Colonic mucosa (tissue), 4 donors: ENCODE measurements at places on chromosomes 3 and 15. TPM values are rescaled to one million over a fixed set of nuclear protein-coding genes. Genes with fewer than 3 reads are reported as not detected.

DNA sequence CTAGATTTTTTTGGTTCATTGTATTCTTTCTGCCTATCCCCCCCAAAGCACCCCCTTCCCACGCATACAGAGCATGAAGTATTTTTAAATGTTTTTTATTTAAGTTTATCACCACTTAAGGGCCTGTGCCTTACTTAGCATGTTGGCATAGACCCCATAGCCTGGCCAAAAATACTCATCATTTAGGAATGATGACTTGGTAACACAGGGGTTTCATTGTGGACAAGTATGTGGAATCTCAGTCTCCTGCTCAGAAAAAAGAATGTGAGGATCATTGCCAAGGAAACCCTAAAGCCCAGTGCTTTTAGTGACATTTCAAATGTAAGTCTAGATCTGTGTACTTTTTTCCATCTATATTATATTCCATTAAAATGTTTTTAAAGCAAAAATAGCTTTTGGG, 146.3 kb downstream of the ALCAM start:
- no peak for DNase-seq

Gene CEMIP
- total RNA-seq: 2.1 TPM

Gene CPA3
- 12.3 TPM for total RNA-seq

DNA sequence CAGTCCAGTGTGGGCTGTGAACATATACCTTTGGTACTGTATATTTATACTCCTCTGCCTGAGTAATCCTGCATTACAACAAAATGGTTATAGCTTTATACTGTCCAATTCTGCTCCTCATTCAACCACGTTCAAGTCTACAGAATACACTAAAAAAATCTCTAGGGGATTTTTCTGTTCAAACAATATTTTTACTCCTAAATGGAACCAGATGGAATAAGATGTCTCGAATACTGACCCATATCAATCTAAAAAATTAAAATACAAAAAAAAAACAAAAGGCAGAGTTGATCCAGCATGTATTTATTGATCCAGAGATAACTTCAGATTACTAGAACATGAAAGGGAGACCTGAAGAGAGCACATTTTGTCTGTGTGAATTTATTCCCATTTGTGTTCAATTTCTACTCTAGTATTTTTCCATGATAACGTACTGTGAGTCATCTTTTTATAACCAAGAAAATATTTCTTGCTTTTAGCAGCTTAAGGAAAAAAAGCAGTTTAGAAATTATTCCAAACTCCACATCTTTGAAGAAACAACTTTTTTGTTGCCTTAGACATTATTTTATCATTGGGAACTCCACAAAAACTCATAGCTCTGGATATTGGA, 910.7 kb downstream of the TBL1XR1 start:
- no peak for DNase-seq

DNA sequence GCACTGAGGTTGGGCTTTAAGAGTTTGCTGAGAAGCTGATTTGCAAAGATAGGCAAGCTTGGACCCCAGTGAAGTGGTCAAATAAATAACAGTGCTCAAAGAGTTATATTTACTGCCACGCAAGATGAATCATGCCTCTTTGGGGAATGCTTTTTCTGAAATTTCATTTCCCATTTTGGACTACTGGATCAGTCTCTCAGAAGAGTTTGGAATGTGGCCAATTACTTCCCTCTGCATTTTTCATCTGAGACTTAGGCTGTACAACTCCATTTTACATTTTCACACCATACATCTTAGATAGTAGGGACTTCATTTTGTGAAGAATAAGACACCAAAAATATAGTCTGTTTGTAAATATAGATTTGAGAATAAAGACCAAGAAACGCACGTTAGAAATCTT, 419.7 kb downstream of the FGF12 start:
- DNase-seq: no peak

DNA sequence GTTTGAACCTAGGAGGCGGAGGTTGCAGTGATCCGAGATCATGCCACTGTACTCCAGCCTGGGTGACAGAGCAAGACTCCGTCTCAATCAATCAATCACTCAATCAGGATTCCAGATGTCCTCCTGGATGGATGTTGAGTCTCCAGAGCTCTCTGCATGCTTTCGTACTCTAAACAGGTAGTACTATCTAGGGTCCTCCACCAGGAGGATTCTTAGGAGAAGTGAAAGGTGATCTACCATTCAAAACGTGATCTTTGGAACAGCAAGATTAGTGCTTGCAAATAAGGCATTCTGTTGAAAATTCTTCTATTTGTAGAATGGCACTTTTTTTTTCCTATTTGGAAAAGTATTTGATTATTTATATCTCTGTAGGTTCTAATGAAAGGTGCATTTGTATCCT, 34.3 kb downstream of the CNOT10 start:
- DNase-seq: no peak

Gene CLN6
- 18.9 TPM for total RNA-seq

GRCh38 chr3:37645517-37646380, 215.9 kb upstream of the CTDSPL start:
- DNase-seq: no peak

Gene TGM4
- not detected for total RNA-seq

- peak; percentile 92 for DNase-seq
Observed at GRCh38 chr3:138923531-138923994, 23.4 kb downstream of the FOXL2 start.

- no peak for DNase-seq
Observed at GRCh38 chr3:170947018-170947769, 38.8 kb upstream of the EIF5A2 start.

DNA sequence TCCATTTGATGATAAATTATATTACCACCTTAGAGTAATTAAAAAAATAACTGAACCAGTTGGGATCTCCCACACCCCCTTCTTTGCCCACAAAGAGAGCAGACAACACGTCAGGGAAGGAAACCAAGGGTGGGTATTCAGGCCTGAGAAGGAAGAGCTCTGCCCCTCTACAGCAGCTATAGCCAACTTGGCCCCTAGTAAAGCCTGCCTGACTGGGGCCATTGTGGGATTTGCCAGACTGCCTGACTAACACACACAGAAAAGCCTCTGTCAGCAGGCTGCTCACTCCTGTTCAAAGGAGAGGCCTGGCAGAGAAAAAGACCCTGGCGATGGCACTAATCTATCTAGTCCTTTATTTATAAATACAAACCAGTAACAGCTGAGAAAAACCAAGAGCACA, 41.4 kb downstream of the ATP8B4 start:
- DNase-seq: no peak

Gene ST3GAL6
- total RNA-seq: 2.3 TPM

- DNase-seq: no peak
Observed at GRCh38 chr15:71654720-71655174, 155.6 kb upstream of the NR2E3 start.

DNA sequence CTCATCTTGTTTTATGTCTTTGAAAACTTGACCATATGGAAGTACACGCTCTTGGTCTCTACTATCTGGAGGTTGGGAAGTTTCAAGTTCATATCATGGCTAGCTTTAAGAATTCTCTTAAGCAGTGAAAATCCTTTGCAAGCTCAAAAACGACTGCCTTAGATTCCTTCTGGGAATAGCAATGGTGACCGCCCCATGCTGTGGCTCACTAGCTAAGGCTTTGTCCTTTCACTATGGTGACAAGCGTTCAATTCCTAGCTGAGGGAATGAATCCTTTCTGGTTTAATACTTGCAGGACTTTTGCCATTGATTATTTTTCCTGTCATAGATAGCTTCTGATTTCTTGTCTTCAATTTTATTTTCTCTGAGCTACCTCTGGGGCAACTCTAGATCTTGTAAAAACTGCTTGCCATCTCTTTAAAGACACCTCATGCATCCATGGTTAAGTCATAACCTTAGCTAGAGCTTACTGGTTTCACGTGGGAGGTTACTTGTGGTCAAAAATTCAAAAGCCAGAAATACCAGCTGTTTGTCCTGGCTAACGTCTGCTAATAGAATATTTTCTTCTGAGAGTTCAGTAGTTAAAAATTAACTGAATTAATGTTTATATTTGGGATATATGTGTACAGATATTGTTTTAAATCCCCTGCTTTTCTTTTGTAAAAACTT, 673.4 kb upstream of the CBLB start:
- DNase-seq: no peak

DNA sequence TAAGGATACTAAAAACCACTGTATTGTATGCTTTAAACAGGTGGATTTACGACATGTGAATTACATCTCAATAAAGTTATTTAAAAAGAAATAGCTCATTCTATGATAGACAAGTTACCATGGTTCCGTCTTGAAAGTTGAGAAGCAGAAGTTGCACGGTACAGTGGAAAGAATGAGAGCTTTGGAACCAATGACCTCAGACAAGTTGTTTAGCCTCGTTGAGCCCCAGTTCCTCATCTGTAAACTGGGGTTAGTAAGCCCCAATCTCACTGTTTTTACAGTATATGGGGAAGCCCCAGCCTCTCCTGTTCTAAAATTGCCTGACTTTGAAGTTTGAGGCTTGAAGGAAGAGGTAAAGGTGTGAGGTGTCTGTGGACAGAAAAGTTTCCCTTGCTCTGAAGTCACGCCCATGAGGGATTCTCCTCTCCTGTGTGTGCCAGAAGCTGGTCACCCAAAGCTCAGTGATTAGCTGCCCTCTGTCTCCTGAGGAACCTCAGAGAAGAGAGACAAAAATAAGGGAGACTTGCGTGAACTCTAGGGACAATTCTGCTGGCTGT, 10.0 kb downstream of the CRYGS start:
- DNase-seq: no peak

GRCh38 chr3:65535260-65535659, 503.5 kb downstream of the MAGI1 start:
- DNase-seq: no peak

Gene ABHD5
- total RNA-seq: 24.0 TPM

Gene SPATA12
- total RNA-seq: not detected

Gene APOD
- 13.1 TPM for total RNA-seq

Gene ZMYND10
- 0.37 TPM for total RNA-seq

- DNase-seq: no peak
Observed at GRCh38 chr15:52284164-52284563, 11.4 kb downstream of the MYO5C start.

DNA sequence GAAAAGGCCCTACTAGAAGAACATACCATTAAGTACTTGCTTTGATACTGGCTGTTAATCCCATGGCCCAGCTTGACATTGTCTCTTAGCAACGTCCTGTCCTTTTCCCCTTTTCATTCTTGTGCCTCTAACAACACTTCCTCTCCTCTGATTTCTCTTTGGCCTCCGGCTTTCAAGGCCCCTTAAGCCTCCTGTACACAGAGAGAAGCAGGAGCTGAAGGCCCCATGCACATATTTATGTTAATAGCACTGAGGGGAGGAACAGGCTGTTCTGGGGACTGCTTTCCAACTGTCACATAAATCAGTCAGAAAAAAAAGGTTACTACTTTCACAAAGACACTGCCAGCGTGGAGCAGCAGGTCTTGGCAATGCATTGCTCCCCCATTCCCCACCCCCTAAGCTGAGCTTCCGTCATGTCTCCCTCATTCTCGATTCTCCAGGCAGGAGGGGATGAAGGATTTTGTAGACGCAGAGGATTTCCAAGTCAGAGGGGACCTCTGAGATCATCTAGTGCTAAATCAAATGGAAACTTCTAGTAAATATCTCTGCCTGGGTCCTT, 257.4 kb upstream of the ADAMTS9 start:
- DNase-seq: no peak

GRCh38 chr15:31163769-31164572, 62.4 kb upstream of the TRPM1 start:
- no peak for DNase-seq

GRCh38 chr15:59424616-59425015, 13.4 kb upstream of the FAM81A start:
- no peak for DNase-seq

- no peak for DNase-seq
Observed at GRCh38 chr3:56889131-56889530, 87.4 kb upstream of the ARHGEF3 start.

Gene TMEM45A
- total RNA-seq: 2.9 TPM

Gene PRR23B
- not detected for total RNA-seq

- peak; percentile 61 for DNase-seq
Observed at GRCh38 chr3:127027811-127028548, 45.1 kb downstream of the PLXNA1 start.

Gene SMAD6
- 22.0 TPM for total RNA-seq

GRCh38 chr15:75178171-75178937, 23.3 kb upstream of the C15orf39 start:
- peak; percentile 54 for DNase-seq

DNA sequence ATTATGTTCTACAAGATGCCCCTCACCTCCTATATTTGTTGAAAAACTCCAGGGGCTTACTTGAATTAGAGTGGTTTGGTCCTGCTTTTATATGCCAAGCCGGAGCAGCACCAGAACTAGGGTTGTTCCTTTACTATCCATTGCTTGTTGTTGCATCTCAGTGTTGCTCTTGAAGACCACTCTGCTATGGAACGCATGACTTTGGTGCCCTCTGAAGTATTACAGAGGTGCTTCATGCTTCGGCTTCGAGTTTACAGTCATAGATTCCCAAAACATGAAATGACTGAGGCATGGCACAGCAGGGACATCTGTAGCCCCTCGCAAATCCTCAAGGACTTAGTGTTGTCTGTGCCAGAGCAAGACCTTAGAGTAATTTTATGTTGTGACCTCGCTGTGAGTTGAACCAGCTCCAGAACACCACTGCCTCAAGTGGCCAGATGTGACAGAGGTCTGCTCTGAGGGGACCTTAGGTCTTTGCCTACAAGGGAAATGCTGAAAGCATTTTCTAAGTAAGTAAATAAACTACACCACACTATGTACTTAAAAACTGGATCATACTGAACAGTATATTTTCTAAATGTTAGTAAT, 67.2 kb upstream of the SIAH2 start:
- no peak for DNase-seq

Gene ADCY5
- 5.6 TPM for total RNA-seq

- DNase-seq: no peak
Observed at GRCh38 chr3:14744556-14744955, 69.6 kb downstream of the C3orf20 start.

Gene HMG20A
- 32.9 TPM for total RNA-seq

GRCh38 chr3:23264413-23264812, 61.3 kb downstream of the UBE2E2 start:
- DNase-seq: no peak

DNA sequence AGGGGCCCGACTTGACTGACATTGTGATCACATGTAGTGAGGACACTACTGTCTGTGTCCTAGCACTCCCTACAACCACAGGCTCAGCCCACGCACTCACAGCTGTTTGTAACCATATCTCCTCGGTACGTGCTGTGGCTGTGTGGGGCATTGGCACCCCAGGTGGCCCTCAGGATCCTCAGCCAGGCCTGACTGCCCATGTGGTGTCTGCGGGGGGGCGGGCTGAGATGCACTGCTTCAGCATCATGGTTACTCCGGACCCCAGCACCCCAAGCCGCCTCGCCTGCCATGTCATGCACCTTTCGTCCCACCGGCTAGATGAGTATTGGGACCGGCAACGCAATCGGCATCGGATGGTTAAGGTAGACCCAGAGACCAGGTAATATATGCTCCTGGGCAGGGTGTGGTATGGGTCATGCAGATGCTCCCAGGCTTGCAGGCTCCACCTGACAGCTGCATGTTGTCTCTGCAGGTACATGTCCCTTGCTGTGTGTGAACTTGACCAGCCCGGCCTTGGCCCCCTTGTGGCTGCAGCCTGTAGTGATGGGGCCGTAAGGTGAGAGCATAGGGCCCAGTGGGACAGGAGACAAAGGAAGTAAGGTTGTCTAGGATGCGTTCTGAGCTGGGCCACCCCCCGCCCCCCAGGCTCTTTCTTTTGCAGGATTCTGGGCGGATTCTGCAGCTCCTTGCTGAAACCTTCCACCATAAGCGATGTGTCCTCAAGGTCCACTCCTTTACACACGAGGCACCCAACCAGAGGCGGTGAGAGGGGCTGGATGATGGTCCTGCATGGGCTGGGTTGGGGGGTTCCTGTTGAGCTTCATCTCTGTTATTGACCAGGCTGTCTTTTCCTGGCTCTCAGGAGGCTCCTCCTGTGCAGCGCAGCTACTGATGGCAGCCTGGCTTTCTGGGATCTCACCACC, 4.4 kb downstream of the DALRD3 start:
- DNase-seq: peak; percentile 61

- DNase-seq: no peak
Observed at GRCh38 chr3:97070302-97070701, 255.9 kb downstream of the EPHA6 start.
